ENCODE measurements at places on chromosomes 5 and 9. TPM values are rescaled to one million over a fixed set of nuclear protein-coding genes. Genes with fewer than 3 reads are reported as not detected.

The C1QTNF2 gene
- total RNA-seq = not detected

The LRRC19 gene
- total RNA-seq = not detected

The ANKRD33B gene
- 9.5 TPM for total RNA-seq

The PCDHA9 gene
- not detected for total RNA-seq

The PCDHGA10 gene
- total RNA-seq = 0.05 TPM

The NTRK2 gene
- 2.3 TPM for total RNA-seq

The ARL10 gene
- total RNA-seq = 6.5 TPM

The SH3TC2 gene
- not detected for total RNA-seq

The KLHL3 gene
- total RNA-seq = 2.8 TPM

The ACTBL2 gene
- not detected for total RNA-seq

The CERCAM gene
- 1.3 TPM for total RNA-seq
